ENCODE measurements at places on chromosomes 2 and 18.
A peak's percentile ranks its signal among the peaks of the same experiment; 100 is the strongest.

DNA sequence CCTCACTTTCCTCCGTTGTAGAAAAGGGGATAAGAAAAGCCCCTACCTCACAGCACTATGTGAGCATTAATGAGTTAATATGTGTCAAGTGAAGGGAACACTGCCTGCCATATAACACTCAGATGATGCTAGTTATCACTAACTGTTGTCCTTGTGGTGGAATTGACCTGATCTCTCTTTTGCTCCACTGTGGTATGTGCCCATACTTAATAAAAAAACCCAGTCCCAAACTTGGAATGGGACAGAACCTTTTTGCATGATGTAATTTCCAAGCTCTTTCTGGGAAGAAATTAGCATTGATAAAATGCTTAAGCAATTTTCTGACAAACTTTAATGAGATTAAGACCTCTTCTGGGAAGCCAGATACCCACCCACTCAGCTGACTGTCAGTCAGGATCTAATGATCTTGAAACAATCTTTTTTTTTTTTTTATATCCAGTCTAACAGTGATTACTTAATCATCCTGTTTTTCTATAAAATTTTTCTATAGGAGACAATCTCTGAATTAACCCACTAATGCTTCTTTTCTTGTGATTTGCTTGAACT lies 158.7 kb downstream of the ZBTB7C start:
- DNase-seq = no peak

DNA sequence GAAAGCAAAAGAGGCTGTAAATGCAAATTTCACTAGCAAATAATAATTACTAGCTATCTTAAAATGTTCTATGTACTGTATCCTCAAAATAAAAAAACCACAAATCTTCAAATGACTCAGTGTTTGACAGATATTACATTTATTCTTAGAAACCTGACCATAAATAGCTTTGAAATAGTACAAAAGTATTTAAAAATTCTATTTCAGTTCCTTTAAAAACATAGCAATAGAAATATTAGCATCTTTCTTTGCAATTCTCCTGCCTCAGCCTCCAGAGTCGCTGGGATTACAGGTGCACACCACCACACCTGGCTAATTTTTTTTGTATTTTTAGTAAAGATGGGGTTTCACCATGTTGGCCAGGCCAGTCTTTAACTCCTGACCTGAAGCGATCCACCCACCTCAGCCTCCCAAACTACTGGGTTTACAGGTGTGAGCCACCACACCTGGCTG lies 50.6 kb downstream of the MSH6 start:
- DNase-seq = peak; percentile 9

DNA sequence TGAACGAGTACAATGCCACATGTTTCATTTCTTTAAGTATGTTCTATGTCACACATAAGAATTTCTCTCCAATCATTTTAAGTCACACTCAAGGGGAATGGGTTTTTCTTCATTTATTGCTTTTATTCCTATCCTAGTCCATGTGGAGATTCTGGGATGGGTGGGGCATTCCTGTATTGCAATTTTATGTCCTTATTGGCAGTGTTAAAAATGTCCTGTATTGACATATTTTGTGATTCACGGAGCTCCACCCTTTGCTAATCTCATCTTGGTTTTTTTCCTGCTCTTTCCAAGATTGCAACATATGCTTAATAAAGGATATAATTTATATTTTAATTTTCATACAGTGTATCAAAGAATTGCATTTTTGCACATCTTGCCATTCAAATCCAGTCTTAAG lies 3.4 kb upstream of the TNFAIP6 start:
- no peak for DNase-seq

GRCh38 chr2:17199741-17200140 lies 318.5 kb downstream of the RAD51AP2 start:
- no peak for DNase-seq

- no peak for DNase-seq
These were observed 342.1 kb downstream of the EIPR1 start for GRCh38 chr2:3035385-3036050.

- DNase-seq = no peak
These were observed 240.5 kb downstream of the METTL4 start for GRCh38 chr18:2330764-2331163.

DNA sequence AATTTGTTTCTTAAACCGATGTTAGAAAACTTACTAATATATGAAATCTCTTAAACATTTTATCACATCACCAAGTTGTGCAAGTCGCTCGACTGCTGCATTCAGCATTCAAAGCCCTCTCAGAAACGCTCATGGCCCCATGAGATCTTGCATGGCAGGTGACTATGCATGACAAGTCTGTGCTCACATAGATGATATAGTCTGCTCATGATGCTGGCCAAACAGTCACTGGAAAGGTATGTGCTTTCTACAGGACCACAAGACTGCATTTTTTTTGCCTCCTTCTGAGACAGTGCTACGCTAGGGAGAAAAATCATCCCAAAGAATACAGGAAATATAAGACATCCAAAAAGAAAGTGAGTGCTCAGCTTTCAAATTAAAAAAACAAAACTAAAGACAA lies 98.3 kb upstream of the ZBTB14 start:
- DNase-seq = no peak

- DNase-seq = no peak
These were observed 123.7 kb downstream of the PIK3C3 start for GRCh38 chr18:42078711-42079110.

GRCh38 chr2:99261242-99261641 lies 5.8 kb upstream of the LYG2 start:
- no peak for DNase-seq

DNA sequence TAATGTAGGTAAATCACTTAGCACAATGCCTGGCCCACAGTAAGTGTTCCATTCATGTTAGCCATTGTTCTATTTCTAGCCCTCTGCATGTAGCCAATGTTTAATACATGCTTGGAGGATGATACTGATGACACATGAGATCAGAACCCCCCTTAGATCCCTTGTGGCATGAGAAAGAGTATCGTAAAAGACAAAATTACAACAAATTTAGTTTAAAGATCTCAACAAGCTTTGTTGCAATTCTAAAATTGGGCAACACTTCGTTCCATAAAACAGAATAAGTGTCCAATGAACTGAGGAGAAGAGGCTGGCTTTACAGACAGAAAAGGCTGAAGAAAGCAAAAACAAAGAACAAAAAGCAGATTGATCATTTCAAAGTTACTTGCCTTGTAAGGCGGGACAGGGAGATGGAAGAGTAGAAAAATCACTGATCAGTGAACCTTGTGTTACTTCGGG lies 148.7 kb upstream of the SLC1A4 start:
- DNase-seq = no peak

DNA sequence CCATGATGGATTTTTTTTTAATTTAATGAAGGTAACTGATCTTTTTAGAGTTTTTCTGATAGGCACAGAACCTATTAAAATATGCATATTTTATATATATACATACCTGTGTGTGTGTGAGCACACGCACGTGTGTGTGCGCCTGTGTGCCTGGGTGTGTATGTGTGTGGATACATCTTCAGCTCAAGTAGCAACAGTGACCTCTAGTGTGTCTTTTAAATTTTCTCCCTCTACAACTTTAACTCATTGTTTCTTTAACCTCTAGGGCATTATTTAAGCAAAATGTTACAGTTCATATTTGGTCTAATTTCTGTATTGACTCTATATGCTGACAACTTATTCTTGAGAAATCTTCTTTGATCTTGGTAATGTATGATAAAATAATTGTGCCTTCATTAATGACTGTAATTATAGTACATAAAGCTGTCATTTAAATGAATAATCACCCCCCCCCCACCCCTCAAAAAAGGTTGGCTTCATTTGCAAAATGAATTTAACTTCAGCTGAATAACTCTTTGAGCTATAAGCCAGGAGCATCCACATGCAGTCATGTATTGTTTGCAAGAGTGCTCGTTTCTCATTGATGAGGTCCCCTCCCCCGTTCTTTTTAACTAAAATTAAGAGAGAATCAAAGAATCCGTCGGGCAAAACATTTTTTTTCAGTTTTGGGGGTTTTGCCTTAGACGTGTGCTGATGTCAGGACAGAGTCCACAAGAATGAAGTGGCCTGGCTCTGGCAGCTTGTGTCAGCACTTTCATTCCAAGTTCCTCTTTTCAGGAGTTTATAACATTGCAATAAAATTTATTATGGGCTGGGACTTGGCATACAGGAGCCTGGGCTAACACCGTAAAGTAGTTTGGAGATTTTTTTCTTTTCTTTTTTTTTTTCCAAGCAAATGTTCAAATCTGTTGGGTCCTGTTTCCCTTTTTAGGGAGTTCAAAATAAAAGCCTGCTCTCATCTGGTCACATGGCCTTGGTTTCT lies 80.0 kb downstream of the ETAA1 start:
- DNase-seq = no peak

DNA sequence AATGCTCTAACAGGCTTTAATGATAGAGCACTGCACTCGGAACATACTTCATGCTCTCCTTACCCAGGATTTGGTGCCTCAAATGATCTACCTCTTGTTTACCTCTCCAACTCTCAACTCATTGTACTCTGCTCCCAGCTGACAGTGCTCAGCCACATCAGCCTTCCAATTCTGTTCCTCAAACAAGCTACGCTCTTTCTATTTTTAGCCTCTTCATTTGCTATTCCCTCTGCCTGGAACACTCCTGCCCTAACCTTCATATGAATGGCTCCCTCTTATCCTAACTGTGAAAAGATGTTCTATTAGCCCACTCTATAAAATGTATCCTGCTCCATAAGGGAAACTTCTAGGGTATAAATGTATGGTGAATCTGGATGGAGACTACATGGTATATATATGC lies 42.5 kb downstream of the PIGN start:
- DNase-seq = no peak

- DNase-seq = no peak
These were observed 95.3 kb upstream of the PARD3B start for GRCh38 chr2:204449977-204450376.

GRCh38 chr2:154637456-154637855 lies 61.0 kb upstream of the KCNJ3 start:
- no peak for DNase-seq

GRCh38 chr2:227536445-227536844 lies 62.2 kb upstream of the SCYGR2 start:
- no peak for DNase-seq

DNA sequence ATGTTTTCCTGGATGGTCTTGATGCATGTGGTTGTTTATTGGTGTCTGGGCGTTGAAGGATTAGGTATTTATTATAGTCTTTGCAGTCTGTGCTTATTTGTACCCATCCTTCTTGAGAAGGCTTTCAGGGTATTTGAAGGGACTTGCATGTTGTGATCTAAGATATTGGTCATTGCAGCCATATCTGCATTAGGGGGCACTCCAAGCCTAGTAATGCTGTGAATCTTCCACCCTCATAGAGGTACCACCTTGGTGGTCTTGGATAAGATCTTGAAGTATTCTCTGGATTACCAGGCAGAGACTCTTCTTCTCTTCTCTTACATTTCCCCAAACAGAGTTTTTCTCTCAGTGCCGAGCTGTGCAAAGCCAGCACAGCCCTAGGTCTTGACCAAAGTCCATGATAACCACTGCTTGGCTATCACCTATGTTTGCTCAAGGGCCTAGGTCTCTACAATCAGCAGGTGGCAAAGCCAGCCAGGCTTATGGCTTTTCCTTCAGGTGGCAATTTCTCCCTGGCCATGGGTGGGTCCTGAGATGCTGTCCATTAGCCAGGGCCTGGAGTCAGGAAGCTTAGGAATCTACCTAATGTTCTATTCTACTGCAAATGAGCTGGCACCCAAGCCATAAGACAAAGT lies 15.4 kb upstream of the PPP1R1C start:
- no peak for DNase-seq

GRCh38 chr2:173271825-173272224 lies 82.8 kb upstream of the CDCA7 start:
- no peak for DNase-seq

GRCh38 chr2:132980304-132980703 lies 310.3 kb upstream of the LYPD1 start:
- DNase-seq = no peak

DNA sequence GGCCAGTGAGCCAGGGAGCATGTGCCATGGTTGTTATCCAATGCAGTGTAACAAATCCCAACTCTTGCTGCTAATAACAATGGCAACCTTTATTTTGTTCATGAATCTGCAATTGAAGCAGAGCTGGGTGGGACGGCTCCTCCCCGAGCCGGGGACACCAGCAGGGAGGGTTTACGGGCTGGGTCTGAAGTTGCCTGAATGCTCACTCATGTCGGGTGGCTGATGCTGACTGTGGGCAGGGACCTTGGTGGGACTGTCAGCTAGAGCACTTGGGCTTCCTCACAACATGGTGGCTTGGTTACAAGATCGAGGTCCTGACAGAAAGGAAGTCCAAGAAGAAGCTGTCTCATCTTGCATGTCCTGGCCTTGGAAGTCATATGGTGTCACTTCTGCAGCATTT lies 264.5 kb downstream of the NDUFA10 start:
- no peak for DNase-seq

Data from GM12878 (cell line).